ENCODE measurements at places on chromosomes 4 and X.

DNA sequence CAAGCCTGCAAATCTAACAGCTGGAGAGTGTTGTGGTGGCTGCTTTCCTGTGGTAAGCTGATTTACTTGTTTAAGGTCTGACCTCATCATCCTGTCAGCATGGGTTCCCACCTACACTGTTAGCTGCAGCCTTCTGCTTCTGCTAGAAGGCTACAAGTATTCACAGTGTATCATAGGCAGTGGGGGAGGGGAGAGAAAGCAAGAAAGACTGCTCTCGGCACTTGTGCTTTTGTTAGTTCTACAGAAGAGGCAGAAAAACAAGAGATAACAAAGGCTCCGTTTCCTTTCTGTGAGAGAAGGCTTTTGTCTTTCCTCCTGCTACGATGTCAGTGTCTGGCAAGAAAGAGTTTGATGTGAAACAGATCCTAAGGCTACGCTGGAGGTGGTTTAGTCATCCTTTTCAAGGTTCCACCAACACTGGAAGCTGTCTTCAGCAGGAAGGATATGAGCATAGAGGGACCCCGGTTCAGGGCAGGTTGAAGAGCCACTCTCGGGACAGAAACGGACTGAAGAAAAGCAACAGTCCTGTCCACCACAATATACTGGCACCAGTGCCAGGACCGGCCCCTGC lies at the start of gene KLHL4:
TSS of gene KLHL4 (plus strand) at position 232 of the 571 bp plus-strand sequence. CDS start at position 324, 92 bp downstream.
- DNase-seq, result peak; percentile 75

- DNase-seq, result no peak
Measured at GRCh38 chr4:161991811-161992210, 172.0 kb downstream of the FSTL5 start.

GRCh38 chr4:71487344-71487920 lies 148.6 kb downstream of the SLC4A4 start:
- DNase-seq, result no peak

GRCh38 chr4:61468024-61468720 lies 268.0 kb downstream of the ADGRL3 start:
- peak; percentile 40 for DNase-seq
